Sciatic nerve (tissue), 2 donors: ENCODE measurements at places on chromosomes 16 and 17. TPM values are rescaled to one million over a fixed set of nuclear protein-coding genes. Genes with fewer than 3 reads are reported as not detected.
A peak's percentile ranks its signal among the peaks of the same experiment; 100 is the strongest.

DNA sequence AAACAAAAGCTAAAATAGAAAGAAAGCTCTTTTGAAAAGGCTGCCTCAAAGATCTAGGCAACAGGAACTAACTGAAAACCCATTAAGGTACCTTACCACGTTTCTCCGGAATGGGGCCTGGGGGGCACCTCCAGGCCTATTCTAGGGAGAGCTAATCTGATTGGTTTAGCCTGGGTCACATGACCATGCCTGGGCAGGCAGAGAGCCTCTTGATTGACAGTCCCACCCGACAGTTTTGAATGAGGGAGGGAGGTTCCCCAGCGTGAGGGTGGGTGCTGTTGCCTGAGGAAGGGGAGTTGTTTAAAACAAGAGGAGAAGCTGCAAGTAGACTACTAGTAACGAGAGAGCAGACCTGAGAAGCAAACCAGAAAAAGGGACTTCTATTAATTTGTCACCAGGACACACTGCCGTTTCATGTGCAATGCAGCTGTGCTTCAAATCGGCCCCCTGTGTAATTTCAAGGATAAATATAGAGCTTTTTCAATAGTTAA is 143.4 kb upstream of the HS3ST2 start:
- no peak for DNase-seq

DNA sequence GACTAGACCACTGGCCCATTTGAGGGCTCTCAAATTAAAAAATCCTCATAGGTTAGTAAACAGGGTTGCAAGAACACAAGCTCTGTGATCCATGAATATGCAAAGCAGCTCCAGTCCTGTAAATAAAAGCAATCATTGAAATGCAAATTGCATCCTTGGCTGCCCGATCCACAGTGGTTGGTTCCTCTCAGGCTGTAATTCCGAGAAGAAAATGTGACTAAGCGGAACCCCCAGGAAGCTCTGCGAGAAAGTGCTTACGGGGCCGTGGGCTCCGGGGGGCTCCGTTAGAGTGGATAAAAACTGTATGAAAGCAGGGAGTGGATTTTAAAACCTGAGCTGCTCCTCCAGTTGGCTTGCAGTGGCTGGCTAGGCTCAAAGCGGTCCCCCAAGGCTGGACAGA is 2.5 kb downstream of the GPRC5B start:
- no peak for DNase-seq

DNA sequence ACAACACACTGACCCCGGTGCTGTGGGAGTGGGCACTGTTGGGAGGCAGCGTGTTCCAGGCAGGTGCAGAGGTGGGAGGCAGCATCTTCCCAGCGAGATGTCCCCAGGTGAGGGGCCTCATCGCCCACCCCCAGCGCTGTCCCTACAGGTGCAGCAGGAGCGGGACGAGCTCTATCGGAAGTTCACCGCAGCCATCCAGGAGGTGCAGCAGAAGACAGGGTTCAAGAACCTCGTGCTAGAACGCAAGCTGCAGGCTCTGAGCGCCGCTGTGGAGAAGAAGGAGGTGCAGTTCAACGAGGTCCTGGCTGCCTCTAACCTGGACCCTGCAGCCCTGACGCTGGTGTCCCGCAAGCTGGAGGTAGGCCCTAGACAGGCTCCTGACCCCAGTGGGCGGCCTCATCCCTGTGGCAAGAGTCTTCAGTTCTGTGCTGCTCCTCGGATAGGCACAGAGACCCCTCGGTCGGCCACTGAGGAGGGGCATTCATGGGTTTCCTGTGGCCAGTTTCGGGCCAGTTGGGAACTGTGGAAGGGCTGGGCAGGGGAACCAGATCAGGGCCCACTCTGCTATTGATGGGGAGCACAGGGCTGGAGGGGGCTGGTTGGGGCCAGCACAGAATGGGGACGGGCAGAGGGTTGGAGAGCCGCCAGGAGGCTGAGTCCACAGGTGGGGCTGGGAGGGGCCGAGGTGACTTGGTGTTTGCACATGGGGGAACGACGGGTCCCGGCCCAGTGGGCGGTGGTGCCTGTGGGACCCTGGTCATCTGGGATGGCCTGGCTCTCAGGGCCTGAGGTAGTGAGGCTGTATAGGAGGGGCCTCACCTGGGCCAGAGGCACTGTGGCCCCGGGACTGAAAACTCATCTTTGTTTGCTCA is 21.1 kb upstream of the DBNDD1 start:
- no peak for DNase-seq

DNA sequence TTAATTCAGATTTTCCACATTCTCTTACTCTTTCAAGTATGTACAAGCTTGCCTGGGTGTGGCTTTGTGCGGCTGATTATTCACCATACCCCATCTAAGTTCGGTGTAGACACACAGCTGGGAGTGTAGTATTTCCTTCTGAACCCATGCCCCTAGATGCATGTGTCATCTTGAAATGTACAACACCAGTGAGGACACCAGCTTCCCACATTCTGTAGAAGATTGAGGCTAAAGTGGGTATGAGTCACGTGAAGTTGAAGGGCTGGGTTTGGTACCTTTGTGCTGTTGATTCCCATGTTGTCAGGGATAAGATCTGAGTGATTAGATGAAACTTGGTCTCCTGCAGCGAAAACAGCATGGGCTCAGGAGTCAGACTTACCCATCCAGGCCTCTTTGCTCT is 14.6 kb upstream of the DHX8 start:
- no peak for DNase-seq

DNA sequence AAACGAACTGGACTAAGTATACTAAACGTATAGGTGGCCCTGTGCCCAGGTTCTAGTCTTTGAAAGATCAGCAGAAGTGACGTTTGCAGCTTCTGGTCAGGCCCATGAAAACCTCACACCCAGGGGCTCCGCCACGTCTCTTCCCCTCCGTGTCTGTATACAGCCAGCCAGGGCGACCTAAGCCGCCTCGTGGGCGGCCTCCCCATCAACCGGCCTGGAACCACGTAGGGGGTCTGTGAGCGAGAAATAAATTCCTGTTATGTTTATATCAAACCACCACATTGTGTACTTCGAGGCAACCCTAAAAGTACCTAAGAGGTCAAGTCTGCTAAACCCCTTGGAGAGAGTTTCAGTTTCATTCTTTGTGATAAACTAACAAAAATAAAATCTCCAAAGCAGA is 6.8 kb downstream of the TK1 start:
- DNase-seq, result no peak

DNA sequence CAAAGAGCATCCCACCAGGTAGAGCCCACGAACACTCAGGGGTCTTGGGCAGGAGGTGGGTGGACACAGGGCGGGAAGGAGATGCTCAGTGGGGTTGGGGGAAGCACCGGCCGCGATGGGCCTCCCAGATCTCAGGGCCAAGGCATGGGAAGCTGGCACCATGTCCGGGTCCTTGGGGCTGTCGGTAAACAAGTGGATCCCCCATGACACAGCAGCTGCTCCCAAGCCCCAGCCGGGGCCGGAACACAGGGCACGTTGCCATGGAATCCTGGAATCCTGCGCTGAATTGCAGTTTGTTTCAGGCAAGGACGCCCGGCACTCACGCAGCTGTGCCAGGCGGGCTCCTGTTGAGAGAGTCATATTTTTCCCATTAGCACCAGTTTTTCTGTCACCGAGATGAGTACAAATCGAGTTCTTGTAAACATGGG is 23.0 kb upstream of the CHMP6 start:
- DNase-seq, result no peak

- DNase-seq, result peak; percentile 77
Observed at GRCh38 chr17:72725433-72726068, 366.9 kb downstream of the SLC39A11 start.

DNA sequence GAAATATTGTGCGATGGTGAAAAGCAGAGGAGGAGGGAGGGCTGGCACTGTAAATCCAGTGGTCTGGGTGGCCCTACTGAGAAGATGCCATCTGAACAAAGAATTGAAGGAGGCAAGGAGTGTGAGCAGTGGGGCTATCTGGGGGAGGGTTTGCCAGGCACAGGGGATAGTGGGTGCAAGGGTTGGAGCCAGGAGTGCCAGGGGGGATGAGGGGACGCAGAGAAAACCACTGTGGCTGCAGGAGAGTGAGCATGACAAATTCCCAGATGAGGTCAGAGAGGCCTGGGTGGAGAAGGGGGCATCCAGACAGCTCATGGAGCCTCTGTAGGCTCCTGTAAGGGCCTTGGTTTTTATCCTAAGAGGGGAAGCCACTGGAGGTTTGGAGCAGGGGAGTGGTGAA is 4.8 kb downstream of the XYLT2 start:
- no peak for DNase-seq

The TERB1 gene
- total RNA-seq, result 0.58 TPM

The CASKIN1 gene
- 1.6 TPM for total RNA-seq

The SETD6 gene
- total RNA-seq, result 18.2 TPM
